DMS79 treated with DMSO at 0.1 percent for 48 hours (cell line): ENCODE measurements at places on chromosomes 3 and 15.

- no peak for DNase-seq
Observed at GRCh38 chr15:98076021-98076816, 115.7 kb downstream of the ARRDC4 start.

GRCh38 chr3:134644731-134645514 lies 5.9 kb downstream of the KY start:
- no peak for DNase-seq

GRCh38 chr15:44296625-44297524 lies 8.4 kb downstream of the GOLM2 start:
- DNase-seq, result no peak

GRCh38 chr15:55530861-55531313 lies 22.9 kb upstream of the DNAAF4 start:
- no peak for DNase-seq

GRCh38 chr15:89068325-89068784 lies 19.9 kb upstream of the ABHD2 start:
- no peak for DNase-seq

- no peak for DNase-seq
Observed at GRCh38 chr3:124812291-124813265, 74.6 kb downstream of the ITGB5 start.

- DNase-seq, result no peak
Observed at GRCh38 chr3:107634099-107634489, 111.3 kb downstream of the BBX start.
